ENCODE measurements at places on chromosomes 4 and X. TPM values are rescaled to one million over a fixed set of nuclear protein-coding genes. Genes with fewer than 3 reads are reported as not detected.

DNA sequence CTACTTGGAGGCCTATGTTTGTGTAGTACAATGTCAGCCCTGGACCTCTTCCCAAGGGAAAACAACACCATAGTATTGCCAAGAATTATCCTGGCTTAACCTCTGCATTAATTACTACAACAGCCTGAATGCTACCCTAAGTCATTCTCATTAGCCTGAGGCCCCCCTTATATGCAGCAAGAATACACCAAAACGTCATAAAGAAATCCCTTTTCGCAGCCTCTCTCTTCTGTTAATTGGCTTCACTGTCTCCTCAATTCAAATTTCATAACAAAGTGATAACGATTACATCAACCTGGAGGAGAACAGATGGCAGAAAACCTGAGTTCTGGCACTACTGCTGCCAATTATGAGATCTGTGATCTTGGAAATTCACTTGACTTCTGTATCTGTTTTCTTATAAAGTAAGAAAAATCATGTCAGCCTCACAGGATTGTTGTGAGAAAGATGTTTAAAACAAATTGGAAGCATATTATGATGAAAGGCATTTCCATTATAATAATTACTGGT lies 1663.1 kb downstream of the STIM2 start:
- DNase-seq: no peak

- DNase-seq: peak; percentile 58
Observed at GRCh38 chrX:150482537-150483206, 85.7 kb upstream of the MTM1 start.

DNA sequence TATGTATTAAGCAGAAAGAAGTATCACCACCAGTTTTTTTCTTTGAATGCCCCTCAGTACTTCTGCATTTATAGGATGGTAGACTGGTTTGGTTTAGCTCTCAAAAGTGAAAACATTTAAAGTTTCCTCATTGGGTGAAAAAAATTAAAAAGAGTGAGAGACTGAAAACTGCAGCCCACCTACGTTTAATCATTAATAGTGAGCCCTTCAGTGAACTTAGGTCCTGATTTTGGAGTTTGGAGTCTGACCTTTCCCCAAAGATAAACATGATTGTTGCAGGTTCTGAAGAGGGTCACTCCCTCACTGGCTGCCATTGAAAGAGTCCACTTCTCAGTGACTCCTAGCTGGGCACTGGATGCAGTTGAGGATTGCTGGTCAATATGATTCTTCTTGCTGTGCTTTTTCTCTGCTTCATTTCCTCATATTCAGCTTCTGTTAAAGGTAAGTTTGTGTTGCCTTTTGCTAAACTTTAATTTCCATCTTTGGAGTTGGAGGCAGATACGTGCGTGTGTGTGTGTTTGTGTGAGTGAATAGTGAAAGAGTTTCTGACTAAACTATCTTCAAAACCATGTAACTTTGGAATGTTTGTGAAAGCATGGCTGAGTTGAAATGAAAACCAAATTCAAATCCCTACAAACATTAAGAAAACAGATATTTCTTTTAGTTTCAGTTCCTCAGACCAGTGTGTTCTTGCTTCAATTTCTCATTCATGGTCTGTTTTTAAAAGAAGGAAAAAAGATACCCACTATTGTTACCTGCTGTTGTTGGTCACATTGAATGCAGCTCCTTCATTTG lies at the start of gene MTTP:
MTTP (plus strand) TSS at position 295 of the 795 bp plus-strand sequence; CDS start at position 381, 86 bp downstream.
- no peak for DNase-seq

- DNase-seq: no peak
Observed at GRCh38 chr4:2799224-2799911, 6.5 kb downstream of the SH3BP2 start.

DNA sequence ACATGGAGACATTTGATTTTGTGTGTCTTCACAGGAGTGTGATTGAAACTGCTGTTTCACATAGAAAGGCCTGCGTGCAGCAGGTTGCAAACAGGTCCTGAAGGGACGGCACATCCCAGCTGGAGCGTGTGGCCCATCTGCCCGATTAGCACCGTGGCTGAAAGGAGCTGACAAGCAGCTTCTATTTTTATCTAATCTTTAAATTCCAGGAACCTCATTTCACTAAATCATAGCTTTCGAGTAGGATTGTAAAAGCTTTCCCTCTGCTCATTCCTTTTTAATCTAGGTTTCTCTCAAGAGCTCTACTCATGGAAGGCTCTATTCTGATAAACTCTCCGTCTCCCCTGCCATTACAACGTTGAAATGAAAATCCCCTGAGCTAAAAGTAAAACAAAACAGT lies 106.8 kb downstream of the FSTL5 start:
- no peak for DNase-seq

- no peak for DNase-seq
Observed at GRCh38 chrX:152137771-152138387, 498 bp downstream of the MAGEA10 start.

DNA sequence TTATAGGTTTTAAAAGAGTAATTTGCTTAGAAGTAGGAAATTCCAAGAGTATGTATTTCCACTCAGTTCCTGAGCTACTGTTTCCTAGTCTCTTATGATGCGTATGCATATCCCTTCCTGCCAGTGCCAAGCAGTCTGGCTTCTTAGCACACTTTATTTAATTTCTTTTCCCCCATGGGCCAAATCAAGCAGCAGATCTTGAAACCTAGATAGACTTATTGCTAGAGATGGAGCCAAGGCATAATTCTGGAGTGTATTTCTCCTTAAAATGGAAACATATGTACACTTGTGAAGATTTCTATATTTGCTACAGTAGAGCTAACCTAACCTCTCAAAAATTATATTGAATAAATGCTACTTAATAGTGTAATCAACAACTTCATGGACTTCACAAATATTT lies 2337.6 kb downstream of the PCDH7 start:
- DNase-seq: no peak

DNA sequence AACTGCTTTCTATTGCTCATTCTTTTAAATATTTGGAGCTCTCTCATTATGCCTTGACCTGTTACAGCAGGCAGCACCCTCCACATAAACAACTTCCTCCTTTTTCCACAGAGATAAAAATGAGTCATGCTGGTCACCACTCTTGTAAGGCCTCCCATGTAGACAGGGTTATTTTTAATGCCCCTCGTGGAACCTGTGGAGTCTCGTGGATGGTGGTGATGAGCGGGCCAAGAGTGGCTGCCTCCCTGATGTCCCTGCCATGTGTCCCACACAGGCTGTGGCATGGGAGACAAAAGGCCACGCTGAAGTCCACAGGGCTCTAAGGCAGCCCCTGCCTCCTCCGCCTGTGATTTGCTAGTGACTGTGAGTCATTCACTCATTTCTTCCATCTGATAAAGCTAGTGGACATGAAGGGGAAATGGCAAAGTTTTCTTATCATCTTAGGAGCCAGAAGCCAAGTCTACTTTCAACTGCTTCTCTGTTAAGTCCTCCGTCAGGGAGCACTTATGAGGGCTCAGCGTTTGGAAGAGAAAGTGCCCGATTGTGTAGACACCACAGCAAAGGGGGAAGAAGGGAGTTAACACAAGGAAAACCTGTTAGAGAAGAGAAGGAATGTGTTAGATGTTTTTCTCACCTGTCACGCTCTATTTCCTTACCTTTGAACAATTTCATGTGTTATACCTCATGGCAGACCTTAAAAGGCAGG lies 121.6 kb upstream of the FAT1 start:
- peak; percentile 94 for DNase-seq

DNA sequence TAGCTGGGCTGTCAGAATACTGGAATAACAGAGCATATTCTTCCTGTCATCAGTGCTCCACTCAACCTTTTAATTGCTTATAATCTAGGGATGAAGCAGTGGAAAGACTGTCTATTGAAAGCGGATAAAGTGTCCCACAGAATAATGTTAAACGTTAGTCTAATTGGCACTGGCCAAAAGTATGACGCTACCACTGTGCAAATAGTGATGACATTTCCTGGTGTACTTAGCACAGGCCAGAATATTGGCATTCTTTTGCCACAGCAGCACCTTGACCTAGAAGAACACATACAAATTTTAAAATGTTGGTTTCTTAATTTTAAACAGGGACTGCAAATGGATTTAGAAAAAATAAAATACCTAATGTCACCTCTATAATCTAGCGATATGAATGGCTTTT lies 635.2 kb upstream of the SPANXN1 start:
- no peak for DNase-seq

DNA sequence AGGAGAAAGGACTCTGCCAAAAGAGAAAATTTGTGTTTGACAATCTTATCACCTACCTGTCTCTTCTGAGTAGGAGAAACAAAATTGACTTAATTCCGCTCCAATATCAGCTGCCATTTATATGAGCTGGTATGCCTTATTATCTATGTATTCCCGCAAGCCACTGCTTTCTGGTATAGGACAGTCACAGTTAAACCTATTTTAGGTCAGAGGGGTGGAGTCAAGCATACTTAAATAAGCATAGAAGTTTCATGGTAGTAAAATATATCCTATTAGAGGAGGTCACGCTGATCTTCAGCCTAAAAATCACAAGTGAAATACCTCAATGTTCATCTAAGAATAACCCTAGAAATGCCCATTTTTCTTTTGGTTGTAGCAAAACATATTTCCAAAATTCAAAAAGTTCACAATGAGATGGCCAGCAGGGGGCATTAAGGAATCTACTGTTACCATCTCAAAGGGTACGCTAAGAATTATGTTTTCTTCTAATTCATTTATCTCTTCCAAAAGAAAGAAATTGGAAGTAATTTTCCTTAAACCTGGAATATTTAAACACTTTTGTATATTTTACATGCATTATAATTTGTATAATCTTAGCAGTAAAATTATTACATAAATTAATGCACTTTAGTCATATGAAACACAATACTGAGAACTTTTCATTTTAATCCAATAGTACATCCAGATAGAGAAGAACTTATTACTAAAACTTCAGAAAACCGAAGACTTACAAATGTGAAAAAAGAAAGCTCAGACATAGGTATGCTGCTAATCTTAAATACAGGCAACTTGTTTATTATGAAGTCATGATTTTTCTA lies 10.5 kb downstream of the PPAT start:
- no peak for DNase-seq

GRCh38 chr4:156606554-156607477 lies 364.8 kb downstream of the PDGFC start:
- peak; percentile 18 for DNase-seq

GRCh38 chrX:2875798-2876399 lies 47.2 kb downstream of the GYG2 start:
- no peak for DNase-seq

- DNase-seq: no peak
Observed at GRCh38 chrX:148069759-148070503, 88.8 kb downstream of the FMR1NB start.

- DNase-seq: no peak
Observed at GRCh38 chrX:10367406-10367805, 210.6 kb downstream of the CLCN4 start.

DNA sequence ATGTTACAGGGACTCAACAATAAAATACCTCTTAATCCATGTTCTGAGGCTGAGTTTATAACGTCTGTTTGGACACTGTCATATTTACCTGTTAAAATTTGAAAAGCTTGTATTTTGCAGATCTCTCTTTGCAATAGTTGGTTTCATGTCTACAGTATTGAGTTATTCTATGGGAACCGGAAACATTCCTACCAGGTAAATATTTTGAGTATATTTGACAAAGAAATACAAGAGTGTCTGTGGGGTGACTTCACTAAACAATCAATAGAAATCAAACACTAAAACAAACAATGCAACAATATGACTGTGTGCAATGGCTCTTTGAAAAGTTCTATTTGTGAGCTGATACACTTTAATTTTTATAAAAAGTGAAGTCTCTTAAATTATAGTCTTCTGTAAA lies 47.7 kb upstream of the CXCL8 start:
- DNase-seq: no peak

DNA sequence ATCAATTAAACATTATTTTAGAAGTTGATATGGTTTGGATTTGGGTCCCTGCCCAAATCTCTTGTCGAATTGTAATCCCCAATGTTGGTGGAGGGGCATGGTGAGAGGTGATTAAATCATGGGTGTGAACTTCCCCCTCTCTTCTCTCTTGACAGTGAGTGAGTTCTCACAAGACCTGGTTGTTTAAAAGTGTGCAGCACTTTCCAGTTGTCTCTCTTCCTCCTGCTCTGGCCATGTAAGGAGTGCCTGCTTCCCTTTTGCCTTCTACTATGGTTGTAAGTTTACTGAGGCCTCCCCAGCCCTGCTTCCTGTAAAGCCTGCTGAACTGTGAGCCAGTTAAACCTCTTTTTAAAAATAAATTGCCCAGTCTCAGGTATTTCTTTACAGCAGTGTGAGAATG lies 141.4 kb downstream of the GALNTL6 start:
- DNase-seq: no peak

DNA sequence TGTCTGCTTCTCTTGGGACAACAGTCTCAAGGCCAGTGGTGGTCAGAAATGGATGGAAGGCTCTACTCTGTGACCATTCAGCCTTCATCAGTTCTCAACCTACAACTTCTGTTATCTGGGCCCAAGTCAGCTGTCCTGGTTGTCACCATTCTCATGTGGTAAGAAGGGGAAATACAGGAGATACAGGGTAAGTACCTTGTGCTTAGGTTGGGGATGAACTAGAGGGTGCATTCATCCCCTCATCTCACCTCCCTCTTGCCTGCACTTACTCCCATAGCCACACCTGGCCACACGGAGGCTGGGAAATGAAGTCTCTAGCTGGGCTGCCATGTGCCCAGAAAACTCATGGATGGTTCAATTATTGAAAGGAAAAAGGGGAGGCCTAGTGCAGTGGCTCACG lies 44.9 kb downstream of the FAM184B start:
- DNase-seq: no peak

DNA sequence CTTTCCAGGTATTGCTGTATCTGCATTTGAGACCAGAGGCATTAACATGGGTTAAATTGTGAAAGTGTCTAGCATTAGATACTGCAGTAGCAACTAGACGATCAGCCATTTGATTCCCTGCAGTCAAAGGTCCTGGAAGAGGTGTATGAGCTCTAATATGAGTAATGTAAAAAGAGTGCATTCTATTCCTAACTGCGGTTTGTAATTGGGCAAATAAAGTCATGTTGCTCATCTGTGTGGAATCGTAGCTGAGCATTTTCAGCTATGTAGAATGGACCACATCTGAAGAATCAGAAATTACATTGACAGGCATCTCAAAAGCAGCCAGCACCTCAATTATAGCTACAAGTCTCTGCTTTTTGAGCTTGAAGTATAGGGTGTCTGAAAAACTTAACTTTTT lies 157.6 kb downstream of the ZNF518B start:
- peak; percentile 79 for DNase-seq

GRCh38 chrX:17826609-17827496 lies 34.2 kb downstream of the RAI2 start:
- DNase-seq: no peak

DNA sequence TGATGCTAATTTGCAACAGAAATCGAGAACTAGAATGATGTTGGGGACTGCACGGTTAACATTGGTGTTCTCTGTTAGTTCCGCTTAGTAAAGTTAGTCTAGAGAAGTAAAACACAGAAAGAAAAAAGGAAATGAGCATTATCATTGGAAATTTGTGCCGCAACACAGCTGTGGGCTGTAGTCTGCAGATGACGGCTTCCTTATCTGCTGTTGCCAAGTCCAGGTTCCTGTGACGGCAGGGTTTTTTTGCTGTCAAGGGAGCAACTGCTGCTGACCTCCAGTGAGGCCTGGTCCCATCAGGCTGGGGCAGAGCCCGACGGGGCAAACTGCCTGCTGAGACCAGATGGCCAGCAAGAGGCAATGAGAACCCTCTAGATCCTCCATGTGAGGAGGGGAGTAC lies 38.9 kb upstream of the PHEX start:
- DNase-seq: no peak

GRCh38 chr4:78665216-78665770 lies 110.9 kb upstream of the BMP2K start:
- DNase-seq: no peak

The NDST4 gene
- not detected for total RNA-seq

The LGI2 gene
- not detected for total RNA-seq

The STATH gene
- not detected for total RNA-seq

The DIPK2B gene
- total RNA-seq: not detected

The VCX gene
- total RNA-seq: not detected

The DMD gene
- total RNA-seq: 7.0 TPM

The TNIP3 gene
- total RNA-seq: 0.37 TPM

The TMEM31 gene
- total RNA-seq: not detected

Data from HFFc6 (cell line).